ENCODE measurements at places on chromosomes 12 and 14.
A peak's percentile ranks its signal among the peaks of the same experiment; 100 is the strongest.

DNA sequence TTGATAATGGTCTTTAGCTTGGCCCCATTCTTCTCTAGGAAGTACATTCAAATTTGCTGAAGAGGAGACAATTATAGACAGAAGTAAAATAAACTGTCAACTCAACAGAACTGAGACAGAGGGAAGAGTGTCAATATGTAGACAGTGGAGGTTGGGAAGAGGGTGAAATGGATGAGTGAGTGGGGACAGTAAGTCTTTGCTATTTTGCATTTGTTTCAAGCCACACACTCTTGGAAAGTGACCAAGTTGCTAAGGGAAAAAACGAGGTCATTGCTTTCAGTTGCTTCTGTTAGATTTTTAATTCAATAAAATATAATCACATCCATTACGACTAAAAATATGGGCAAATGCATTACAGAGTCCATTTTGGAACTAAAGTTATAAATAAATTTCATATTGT lies 47.8 kb downstream of the BTBD7 start:
- no peak for DNase-seq

- DNase-seq = no peak
These were observed at the start of gene ANHX for GRCh38 chr12:133235401-133236112. TSS of gene ANHX (minus strand) at chr12:133235877. CDS start at chr12:133234356, 1,521 bp downstream.

DNA sequence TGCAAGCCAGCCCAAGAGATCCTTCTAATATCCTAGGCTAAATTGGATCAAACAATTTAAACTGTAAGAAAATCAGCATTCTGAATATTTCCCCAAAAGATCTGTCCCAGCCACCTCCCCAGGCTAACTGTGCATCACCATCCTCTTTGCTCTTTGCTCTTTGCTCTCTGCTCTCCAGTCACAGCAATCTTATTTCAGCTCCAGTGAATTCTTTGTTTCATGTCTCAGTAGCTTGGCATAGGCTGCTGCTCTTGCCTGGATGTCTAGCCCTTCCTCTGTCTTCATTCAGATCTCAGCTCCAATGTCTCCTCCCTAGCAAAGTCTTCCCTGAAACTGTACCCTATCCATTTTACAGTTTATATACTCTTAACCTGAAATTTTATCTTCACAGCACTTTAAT lies 399.8 kb upstream of the USP15 start:
- DNase-seq = no peak

GRCh38 chr14:103185051-103186029 lies 62.1 kb downstream of the TNFAIP2 start:
- no peak for DNase-seq

- DNase-seq = no peak
These were observed 46.8 kb upstream of the DLK1 start for GRCh38 chr14:100679707-100680438.

DNA sequence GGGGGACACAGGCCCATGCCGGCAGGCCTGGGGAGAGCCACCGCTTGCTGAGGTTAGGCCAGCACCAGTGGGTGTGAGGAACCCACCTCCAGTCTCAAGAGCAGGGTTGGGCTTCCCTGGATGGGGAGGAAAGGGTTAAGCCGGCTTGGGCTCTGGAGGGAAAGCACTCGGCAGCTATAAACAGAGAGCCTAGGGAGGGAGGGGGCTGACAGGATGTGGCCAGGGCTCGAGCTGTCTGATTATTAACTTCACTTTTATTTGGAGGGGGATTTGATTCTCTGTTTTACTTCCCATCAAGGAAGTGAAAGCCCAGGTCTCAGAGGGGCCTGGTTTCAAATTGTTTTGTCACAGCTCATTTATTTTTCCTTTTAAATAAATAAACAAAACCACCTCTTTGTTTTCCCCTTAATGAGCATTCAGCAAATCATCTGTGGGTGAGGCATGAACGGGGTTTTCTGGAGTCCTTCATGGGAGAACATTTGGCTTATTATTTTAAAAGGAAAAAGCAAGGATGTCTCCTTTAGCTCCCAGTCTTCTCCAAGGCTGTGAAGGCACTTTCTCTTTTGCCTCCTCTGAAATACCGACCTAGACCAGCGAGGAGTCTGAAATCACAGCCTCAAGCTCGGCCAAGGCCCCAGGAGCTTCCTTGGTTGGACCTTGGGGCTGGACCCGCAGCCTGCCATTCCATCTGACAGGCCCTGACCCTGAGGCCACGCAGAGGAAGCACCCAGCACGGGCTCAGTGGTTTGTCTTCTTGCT lies 21.9 kb upstream of the ZFP36L1 start:
- DNase-seq = peak; percentile 81

GRCh38 chr12:5258498-5258897 lies 173.4 kb upstream of the NTF3 start:
- DNase-seq = no peak

- DNase-seq = no peak
These were observed 433.9 kb downstream of the PCNX1 start for GRCh38 chr14:71341156-71341555.

DNA sequence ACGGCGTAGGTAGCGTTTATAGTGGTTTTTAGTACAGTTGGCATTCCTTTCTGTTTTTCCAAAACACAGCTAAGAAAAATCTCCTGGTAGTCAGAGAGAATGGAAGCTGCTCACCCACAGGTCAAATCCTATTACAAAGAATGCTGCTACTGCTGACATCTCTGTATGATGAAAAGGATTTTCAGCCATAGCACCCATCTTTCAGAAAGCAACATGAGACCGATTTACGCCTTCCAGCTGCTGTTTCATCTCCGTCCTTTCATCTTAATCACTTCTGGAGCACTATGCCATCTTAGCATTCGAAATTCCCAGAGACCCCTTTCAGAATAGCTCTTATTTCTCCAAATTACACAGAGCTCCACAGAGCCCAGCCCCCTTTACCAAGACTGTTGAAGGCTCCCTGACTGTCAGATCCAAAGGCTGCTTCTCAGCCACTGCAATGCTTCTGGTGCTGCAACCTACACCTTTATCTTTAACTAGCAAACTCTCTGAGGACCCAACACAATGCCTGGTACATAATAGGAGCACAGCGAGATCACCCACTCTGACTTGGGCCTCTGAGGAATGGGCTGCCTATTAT lies 211.8 kb downstream of the NEDD1 start:
- no peak for DNase-seq

DNA sequence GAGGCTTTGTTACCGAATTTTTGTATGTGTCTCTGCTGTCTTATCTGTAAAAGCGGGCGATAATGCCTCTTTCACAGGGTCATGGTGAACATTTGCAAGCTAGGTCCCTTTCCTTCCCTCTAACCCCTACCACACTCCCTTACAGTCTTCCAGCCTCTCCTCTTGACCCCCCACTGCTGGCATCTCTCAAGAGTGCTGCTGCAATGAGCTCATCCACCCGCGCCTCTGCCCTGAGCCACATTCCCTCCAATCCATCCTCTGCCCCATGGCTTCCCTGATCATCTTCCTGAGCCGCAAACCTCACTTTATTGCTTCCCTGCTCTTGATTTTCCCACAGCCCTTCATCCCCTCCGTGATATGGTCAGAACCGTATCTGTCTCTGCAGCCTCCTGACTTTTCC lies 343.6 kb downstream of the BCL11B start:
- no peak for DNase-seq

DNA sequence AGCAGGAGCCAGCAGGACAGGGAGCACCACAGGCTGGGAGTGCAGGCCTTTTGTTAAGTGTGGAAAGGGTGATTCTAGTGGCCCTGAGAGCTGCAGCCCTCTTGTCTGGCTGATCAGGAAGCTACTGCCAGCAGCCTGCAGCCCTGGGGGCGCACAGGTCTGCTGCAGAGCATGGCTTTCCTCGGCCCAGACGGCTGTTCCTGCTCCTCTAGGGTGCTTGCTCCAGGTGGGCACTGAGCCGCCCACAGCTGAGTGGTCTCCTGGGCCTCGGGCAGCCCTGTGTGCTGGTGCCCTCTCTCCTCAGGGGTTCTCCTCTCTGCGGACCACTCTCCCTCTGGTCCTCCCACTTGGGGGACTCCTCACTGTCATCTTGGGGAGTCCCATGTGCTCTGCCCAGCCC lies 18.9 kb downstream of the CCDC88C start:
- no peak for DNase-seq

DNA sequence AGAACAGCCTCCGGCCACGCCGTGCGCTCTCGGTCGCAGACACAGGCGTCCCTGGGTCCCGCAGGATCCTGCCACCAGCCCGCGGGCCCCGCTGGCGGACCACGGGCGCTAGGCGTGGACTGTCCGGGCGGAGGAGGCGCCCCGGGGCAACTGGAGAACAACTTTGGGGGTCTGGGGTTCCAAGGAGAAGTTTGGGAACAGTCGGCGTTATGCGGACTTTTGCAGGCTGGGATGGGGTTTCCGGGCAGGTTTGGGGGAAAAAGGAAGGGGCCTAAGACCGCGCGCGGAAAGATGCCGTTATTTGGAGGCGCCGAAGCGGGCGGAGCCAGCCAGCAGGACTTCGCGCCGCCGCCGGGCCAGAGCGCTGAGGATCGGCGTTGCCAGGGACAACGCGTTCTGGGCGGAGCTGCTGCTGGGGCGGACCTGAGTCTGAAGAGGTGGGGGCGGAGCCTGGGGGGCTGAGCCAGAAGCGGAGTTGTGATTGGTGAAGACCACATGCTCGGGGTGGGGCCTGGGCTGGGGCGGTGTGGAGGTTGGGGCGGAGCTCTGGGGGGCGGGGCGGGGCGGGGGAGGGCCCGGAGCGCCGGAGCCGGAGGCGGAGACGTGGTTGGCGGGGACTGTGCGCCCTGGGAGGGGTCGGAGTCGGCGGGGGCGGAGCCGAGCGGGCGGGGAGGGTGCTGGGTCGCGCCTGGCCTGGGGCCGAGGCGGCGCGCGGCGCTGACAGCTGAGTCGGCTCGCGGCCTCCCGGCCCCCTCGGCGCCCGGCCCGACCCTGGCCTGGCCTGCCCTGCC lies at the start of gene CYP46A1:
Gene CYP46A1, plus strand, starts transcription at position 680 of the 791 bp plus-strand sequence. CDS start 120 bp downstream, outside the sequence.
- DNase-seq = peak; percentile 99

GRCh38 chr12:115451151-115451779 lies 767.3 kb upstream of the TBX3 start:
- no peak for DNase-seq

GRCh38 chr12:111074559-111074958 lies 154.2 kb upstream of the MYL2 start:
- no peak for DNase-seq

- DNase-seq = no peak
These were observed at the start of gene GRIN2B for GRCh38 chr12:13981296-13981962. TSS of gene GRIN2B (minus strand) at chr12:13981602. CDS start at chr12:13866208, 115,394 bp downstream.

- no peak for DNase-seq
These were observed 85.0 kb downstream of the ACTN1 start for GRCh38 chr14:68894123-68894522.

- DNase-seq = peak; percentile 42
These were observed 5.1 kb downstream of the ARHGDIB start for GRCh38 chr12:14956024-14956891.

DNA sequence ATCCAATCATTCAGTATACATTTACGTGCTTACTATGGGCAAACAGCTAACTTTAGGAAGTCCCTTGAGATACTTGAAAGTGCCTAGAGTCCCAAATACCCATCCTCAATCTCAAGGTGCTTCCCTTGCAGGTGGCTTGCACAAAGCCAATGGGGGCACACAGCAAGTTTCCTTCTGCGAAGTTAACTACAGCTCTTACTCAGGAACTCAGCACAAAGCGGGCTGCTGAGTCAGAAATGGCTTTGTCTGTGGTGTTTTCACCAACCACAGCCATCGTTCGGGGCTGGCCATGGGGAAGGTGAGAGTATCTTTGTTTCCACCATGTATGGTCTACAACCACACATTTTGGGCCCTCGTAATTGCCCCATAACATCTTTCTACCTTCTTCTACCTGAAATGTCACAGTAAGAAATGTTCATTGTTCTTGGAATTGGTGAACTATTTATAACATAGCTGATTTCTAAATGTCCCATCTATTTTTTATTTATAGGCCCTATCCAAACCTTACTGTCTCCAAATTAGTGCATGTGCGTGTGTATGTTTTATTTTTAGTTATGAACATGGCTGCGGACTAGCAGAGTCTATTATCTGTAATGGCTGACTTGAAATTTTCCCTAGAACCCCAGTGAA lies 13.9 kb downstream of the MFAP5 start:
- DNase-seq = no peak

DNA sequence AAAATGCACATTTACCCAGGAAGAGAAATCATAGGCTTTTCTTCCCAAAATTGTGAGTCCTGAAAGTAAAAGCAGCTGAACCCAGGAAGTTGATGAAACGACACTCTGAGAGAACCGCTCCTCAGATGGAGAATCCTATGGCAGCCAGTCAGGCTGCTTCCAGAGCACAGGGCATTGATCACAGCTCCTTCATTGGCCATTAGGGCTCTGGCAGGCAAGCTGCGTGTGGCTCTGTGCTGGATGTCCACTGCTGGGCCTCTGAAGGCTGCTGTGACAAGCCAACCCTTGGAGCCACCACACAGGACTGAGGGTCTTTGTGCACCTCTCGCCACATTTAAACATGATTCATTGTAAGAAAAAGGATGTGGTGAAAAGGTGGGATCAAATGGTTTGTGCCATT lies 89.4 kb downstream of the EXOC5 start:
- no peak for DNase-seq

DNA sequence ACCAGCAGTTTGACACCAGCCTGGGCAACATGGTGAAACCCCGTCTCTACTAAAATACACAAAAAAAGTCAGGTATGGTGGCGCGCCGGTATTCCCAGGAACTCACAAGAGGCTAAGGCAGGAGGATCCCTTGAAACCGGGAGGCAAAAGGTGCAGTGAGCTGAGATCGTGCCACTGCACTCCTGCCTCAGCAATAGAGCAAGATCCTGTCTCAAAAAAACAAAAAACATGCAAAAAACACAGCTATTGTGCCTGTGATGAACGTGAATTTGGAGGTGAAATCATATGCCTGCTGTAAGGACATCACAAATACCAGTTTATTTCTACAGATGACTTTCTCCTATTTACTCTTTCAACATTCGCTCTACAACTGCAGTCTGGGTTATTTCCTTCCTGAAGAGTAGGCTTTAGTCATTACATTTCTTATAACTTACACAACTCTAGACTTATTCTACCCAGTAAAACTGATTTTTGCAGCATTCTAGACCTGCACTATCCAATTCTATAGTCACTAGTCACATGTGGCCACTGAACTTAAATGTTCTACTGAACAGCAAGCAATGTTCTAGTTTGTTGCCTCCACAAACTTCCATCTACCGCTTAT lies 48.3 kb downstream of the HNRNPC start:
- DNase-seq = no peak

GRCh38 chr12:113216027-113216426 lies 5.2 kb upstream of the TPCN1 start:
- no peak for DNase-seq

- no peak for DNase-seq
These were observed 148.8 kb downstream of the PLXNC1 start for GRCh38 chr12:94297096-94297699.

All from CD4-positive, alpha-beta T cell treated with Interleukin-4 for 1 hour (primary cell).